ENCODE measurements at places on chromosomes 3 and 15.

GRCh38 chr3:71121429-71122167, 461.9 kb downstream of the FOXP1 start:
- DNase-seq: no peak

DNA sequence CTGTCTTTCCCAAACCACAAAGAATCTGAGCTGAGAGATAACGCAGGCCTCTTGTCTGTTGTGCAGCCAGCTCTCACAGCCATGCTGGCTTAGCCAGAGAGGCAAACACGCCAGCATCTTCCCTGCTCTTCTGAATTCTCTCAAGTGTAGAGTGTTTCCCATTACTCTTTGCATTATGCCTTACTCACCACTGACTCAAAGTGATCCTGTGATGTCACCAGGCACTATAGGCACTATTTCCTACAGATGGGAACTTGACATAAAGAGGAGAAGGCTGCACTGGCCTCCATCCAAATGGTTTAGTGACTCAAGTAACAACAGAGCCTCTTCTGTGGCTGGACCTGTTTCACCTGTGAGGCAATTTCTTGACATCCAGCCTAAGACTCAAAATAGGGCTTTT, 44.4 kb downstream of the PDZRN3 start:
- DNase-seq: no peak

DNA sequence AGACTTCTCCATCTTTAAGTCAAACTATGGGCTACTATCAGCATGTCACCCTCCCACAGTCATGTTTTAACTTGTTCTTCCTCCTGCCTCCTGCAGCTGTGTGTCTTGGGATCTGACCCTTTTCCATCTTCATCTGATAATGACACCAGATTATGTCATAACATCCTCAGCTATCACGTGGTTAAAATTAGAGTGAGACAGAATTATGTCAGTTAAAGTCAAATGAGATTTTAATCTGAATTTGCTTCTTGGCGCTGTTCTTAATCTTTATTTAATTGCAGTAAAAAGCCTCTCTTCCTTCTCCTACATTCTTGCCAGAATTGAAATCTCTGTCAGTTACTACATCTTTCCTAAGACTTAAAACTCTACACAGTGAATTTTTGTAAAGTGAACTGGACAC, 107.2 kb downstream of the ARPP21 start:
- DNase-seq: no peak

GRCh38 chr3:50572158-50572557, 2.8 kb downstream of the HEMK1 start:
- DNase-seq: peak; percentile 80

GRCh38 chr3:173685456-173685855, 287.9 kb downstream of the NLGN1 start:
- no peak for DNase-seq

- DNase-seq: no peak
Measured at GRCh38 chr15:85406916-85407315, 26.5 kb downstream of the AKAP13 start.

- no peak for DNase-seq
Measured at GRCh38 chr15:43029476-43029875, 76.4 kb downstream of the UBR1 start.

DNA sequence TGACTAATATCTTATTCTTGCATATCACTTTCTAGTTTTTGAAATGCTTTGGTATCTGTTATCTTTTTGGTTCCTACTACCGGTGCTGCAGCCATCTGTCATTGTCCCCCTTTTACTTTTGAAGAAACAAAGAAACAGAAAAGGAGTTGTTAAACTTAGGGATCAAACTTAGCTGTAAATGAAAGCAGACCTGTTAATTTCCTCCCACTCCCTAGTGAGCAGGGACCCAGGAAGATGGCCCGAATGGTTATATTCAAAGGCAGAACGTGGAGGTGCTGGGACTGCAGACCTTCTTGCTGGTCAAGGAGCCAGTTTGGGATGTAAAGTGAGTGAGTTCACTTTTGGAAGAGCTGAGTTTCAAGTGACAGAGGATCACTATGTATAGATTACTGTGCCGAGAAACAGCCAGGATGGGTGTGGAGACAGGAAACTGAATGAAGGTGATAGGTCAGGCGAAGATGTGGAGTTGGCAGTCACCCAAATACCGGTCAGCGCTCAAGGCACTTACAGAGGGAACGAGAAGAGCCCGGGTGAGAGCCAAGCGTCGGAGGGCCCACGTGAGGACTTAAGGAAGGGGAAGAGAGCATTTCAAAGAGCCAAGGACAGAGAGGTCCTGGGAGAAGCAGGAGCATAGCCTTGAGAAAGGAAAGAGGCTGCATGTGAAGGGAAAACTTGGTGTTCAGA, 20.1 kb downstream of the KBTBD8 start:
- DNase-seq: no peak

- no peak for DNase-seq
Measured at GRCh38 chr3:24812116-24812515, 317.5 kb upstream of the THRB start.

GRCh38 chr3:11331101-11331500, 58.9 kb downstream of the ATG7 start:
- DNase-seq: no peak

GRCh38 chr3:50251220-50251619, 15.2 kb downstream of the GNAI2 start:
- no peak for DNase-seq

GRCh38 chr3:32246079-32246675, 7.7 kb downstream of the CMTM8 start:
- DNase-seq: no peak

- no peak for DNase-seq
Measured at GRCh38 chr15:95894407-95894956, 436.0 kb upstream of the NR2F2 start.

DNA sequence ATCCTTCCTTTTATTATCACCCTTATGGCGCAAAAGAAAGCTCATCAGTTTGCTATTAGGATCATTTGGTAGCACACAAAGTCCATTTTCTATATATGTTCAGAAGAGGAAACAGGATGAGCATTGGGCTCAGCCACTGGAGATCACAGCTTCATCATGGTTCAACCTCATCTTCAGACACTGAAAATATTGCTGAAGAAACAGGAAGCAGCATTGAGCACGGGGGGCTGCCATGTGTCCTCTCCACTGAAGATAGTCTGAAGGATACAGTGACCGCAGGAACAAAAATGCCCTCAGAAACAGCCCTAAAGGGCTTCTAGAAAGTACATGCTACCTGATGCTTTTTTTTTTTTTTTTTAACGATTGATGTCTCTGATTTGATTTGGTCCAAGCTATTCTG, 835.3 kb upstream of the CFAP20DC start:
- DNase-seq: no peak

All from coronary artery (tissue), 2 donors.